ENCODE measurements at places on chromosomes 12 and 14. TPM values are rescaled to one million over a fixed set of nuclear protein-coding genes. Genes with fewer than 3 reads are reported as not detected.

DNA sequence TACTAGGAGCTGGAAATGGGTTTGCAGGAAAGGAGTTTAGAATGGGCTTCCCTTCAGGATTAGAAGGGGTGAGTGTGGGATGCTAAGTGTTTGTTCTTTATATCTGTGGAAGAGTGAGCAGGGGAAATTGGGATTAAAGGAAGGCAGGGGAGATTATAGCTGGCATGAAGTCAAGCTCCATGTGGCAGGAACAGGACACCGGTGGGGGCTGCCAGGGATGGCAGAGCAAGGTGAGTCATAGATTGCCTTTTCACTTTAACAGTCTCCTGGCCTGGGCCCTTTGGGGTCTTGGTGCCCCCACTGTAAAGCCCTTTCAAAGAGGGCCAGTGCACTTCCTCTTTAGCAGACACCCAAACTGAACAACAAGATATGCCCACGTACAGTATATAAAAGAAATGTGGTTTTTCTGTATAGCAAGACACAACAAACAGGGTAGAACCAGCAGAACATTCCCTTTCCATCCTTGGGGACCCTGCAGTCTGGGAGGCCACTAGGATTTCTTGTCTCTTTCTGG, 23.1 kb upstream of the FBXO21 start:
- H3K36me3 ChIP-seq, result no peaks in the 10 kb centered on the region
- H3K4me3 ChIP-seq, result no peak overlapping the region
- no peak for DNase-seq

DNA sequence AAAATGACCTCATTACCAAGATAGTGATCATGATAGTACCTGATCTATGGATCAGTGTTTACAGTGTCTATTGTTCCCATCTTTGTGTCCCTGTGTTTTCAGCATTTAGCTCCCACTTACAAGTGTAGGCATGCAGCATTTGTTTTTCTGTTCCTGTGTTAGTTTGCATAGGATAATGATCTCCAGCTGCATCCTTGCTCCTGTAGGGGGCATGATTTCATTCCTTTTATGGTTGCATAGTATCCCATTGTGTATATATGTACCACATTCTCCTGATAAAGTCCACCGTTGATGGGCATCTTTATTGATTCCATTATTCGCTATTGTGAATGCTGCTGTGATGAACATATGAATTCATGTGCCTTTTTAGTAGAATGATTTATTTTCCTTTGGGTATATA, 215.4 kb upstream of the NAV3 start:
- no peaks in the 10 kb centered on the region for H3K27me3 ChIP-seq
- H3K27ac ChIP-seq, result no peak overlapping the region
- no peak for DNase-seq
- no peaks in the 10 kb centered on the region for H3K36me3 ChIP-seq
- H3K4me3 ChIP-seq, result no peak overlapping the region

DNA sequence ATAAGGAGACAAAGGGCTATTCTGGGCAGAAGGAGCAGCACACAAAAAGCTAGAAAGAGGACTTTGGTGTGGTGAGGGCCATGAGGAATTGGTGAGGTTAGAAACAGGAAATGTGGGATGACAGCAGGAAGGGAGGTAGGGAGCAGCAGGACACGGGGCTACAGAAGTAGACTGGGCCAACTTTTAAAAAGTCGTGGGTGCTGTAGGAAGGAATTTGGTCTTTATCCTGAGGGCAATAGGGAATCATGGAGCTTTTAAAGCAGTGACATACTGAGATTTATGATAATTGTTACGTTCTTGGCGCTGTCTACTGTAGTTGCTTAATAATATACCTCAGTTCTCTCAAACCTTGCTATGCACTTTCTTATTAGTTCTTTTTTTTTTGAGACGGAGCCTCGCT, 8.2 kb upstream of the CHURC1 start:
- H3K27ac ChIP-seq, result no peak overlapping the region
- no peak for DNase-seq
- no peaks in the 10 kb centered on the region for H3K36me3 ChIP-seq
- H3K4me3 ChIP-seq, result no peak overlapping the region
- H3K27me3 ChIP-seq, result no peaks in the 10 kb centered on the region
- H3K4me1 ChIP-seq, result no peaks in the 10 kb centered on the region

- H3K27ac ChIP-seq, result no peak overlapping the region
- no peak for DNase-seq
- H3K36me3 ChIP-seq, result no peaks in the 10 kb centered on the region
- no peaks in the 10 kb centered on the region for H3K27me3 ChIP-seq
- H3K4me3 ChIP-seq, result no peak overlapping the region
Measured at GRCh38 chr12:80766210-80766609, 49.5 kb downstream of the MYF5 start.

GRCh38 chr14:26121181-26121580, 476.7 kb downstream of the NOVA1 start:
- H3K27ac ChIP-seq, result no peak overlapping the region
- DNase-seq, result no peak
- H3K4me3 ChIP-seq, result no peak overlapping the region
- no peaks in the 10 kb centered on the region for H3K4me1 ChIP-seq
- H3K27me3 ChIP-seq, result no peaks in the 10 kb centered on the region

DNA sequence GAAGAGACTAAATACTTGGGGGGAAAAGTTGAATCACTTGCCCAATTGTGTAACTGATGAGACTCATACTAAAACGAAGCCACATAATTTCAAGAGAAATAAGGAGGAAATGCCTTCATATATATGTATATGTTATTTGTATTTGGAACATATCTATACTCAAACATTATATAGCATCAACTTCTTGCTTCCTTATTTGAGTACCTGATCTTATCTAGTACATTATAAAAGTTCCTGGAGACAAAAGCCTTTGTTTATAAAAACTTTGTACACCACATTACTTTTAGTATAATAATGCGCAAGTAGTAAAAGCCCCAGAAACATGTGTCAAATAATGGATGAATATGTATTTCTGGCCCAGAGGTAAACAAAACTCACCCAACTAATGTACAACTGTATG, 92.0 kb downstream of the SLC2A13 start:
- no peak overlapping the region for H3K4me3 ChIP-seq
- H3K27me3 ChIP-seq, result no peaks in the 10 kb centered on the region
- H3K36me3 ChIP-seq, result no peaks in the 10 kb centered on the region
- H3K4me1 ChIP-seq, result peaks cover 5% of the 10 kb centered on the region
- H3K27ac ChIP-seq, result no peak overlapping the region

- no peaks in the 10 kb centered on the region for H3K36me3 ChIP-seq
- no peaks in the 10 kb centered on the region for H3K27me3 ChIP-seq
- no peaks in the 10 kb centered on the region for H3K4me1 ChIP-seq
- H3K27ac ChIP-seq, result no peak overlapping the region
- no peak overlapping the region for H3K4me3 ChIP-seq
- DNase-seq, result no peak
Measured at GRCh38 chr14:99938896-99939295, 126.3 kb upstream of the EVL start.

Gene CCDC60
- not detected for total RNA-seq

Gene NEDD1
- 20.3 TPM for total RNA-seq

Gene MSI1
- total RNA-seq, result not detected

Gene NELL2
- 0.39 TPM for total RNA-seq

Gene DAO
- not detected for total RNA-seq

Gene TAS2R20
- 3.4 TPM for total RNA-seq

Measured in B cell (primary cell).